Inflammatory macrophage (primary cell): ENCODE measurements at places on chromosomes 13 and 19.
A peak's percentile ranks its signal among the peaks of the same experiment; 100 is the strongest.

GRCh38 chr19:18214779-18215433 is 11.1 kb upstream of the RAB3A start:
- no peak for DNase-seq

- DNase-seq: peak; percentile 91
Observed at GRCh38 chr19:7267792-7268704, 26.2 kb downstream of the INSR start.

DNA sequence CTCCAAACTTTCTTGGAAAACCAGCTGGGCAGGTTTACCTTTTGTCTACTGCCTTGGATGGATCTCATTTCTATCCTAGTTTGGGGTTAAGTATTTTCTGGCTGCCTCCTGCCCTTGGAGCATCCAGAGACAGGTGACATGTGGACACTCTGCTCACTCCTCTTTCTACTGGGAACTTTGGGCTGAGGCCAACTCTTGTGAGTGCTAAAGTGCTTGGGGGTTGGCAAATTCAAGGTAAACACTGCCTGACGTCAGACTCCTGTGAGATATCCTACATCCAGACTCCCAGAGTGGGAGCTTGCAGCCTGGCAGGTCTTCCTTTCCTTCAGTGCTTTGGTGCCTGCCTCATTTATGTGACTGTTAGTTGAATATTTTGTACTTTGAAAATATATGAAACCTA is 388.1 kb downstream of the KCNRG start:
- no peak for DNase-seq

DNA sequence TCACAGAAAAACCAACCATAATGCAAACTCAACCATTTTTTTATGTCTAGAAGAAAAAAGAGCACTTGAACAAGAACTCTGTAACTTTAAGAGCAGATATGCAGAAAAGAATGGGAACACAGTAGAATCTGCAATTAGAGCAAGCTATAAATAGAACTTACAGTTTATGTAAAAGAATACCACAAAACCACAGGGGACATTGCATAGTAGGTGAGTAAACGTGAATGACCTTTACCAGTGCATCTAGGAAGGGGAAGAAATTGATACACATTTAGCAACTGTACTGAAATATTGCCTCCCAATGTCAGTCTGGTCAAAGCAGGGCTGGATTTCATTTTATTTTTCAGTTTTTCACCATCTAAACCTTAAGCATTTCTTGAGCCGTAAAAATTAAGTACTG is 242.2 kb upstream of the EDNRB start:
- peak; percentile 45 for DNase-seq

DNA sequence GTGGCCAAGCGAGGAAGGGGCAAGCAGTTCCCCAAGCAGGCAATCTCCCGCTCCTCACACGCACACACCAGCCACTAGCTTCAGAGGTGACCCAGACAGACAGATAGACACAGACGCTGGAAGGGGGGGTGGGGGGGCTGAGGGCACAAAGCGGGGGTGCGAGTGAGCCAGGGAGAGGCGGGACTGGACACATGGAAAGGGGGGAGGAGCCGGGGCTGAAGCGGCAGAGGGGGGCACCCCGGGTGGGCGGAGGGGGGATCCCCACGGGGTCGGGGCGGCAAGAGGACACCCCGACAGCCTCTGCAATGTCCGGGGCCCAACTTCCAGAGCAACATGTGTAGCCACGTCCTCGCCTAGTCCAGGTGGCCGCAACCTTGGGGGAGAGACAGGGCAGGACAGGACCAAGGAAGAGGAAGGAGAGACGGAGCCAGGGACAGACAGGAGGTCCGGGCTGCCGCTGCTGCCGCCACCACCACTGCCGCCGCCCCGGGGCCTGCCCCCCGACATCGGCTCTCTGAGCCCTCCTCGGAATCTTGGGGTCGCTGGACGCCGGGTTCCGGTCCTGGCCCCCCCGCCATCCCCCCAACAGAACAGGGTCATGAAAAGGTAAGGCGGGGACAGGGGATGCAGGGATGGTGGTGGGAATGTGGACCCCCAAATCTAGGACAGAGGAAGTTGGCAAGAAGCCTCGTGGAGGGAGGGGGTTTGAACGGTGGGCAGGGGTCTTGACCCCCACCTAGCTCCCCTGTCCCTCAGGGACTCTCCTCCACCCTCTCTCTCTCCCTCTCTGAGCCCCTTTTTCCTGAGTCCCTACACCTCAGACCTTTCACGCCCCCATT is 1.1 kb downstream of the GRIN2D start:
- no peak for DNase-seq

DNA sequence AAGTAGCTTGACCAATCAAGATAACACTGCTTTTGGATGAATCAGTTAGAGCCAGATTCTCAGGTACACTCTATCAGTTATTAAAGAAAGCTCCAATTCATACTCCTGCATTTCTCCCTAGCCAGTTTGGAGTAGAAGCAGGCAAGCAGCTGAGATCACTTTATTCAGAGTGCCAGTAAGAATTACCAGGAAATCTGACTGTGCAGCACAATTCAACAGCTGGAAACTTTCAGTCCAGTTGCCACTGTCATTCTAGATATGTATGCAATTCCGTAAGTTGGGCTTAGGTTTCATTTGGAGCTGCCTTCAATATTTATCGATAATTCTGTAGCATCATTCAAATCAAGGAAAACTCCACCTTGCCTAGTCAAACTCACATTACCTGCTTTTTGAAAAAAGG is 2625.6 kb upstream of the PCDH20 start:
- DNase-seq: no peak

DNA sequence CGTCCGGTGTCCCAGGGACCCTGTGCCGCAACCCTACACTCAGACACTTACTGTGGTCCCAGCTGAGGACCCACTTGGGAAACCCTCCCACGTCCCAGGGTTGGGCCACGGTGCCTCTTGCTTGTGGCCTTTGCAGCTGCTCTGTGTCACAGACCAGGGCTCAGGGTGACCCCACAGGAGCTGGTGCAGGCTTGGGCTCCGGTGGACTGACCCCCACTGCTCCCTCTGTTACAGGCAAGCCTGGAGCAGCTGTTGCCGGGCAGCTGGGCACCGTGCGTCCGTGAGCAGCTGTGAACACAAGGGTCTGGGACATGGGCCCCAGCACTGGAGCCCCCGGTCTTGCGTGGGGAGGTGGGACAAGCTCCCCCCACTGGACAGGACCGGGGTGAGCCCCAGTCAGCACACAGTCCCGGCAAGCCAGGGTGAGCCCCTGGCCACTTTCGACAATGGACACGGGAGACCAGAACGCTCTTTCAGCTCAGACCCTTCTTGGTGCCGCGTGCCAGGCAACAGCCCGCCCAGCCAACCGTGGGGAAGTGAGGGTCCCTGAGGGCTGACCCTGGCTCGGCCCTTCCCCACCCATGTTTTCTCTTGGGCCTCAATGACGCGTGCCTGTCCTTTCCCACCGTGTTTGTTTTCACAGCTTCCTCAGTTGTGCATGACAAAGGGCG is 65.7 kb upstream of the C13orf46 start:
- no peak for DNase-seq

DNA sequence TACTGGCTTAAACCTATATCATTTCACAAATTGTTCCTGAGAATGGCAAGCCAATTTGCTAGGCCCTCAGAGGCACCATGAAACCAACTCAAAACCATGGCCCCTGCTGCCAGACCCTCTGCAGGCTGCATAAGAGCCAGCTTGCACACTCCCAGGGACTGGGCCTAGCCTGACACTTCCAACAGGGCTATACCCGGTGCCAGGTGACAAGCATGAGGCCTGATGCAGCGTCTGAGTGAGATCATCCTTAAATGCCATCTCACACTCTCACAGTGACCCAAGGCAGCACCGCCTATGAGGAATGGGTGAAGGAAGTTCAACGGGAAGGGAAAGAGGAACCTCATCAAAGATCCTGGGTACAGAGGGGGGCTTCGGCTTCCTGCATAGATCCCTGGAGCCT is 65.6 kb downstream of the C13orf42 start:
- DNase-seq: peak; percentile 6

- no peak for DNase-seq
Observed at GRCh38 chr19:1967087-1967608, 26.2 kb downstream of the CSNK1G2 start.

- no peak for DNase-seq
Observed at GRCh38 chr13:94335761-94336526, 143.5 kb downstream of the DCT start.

DNA sequence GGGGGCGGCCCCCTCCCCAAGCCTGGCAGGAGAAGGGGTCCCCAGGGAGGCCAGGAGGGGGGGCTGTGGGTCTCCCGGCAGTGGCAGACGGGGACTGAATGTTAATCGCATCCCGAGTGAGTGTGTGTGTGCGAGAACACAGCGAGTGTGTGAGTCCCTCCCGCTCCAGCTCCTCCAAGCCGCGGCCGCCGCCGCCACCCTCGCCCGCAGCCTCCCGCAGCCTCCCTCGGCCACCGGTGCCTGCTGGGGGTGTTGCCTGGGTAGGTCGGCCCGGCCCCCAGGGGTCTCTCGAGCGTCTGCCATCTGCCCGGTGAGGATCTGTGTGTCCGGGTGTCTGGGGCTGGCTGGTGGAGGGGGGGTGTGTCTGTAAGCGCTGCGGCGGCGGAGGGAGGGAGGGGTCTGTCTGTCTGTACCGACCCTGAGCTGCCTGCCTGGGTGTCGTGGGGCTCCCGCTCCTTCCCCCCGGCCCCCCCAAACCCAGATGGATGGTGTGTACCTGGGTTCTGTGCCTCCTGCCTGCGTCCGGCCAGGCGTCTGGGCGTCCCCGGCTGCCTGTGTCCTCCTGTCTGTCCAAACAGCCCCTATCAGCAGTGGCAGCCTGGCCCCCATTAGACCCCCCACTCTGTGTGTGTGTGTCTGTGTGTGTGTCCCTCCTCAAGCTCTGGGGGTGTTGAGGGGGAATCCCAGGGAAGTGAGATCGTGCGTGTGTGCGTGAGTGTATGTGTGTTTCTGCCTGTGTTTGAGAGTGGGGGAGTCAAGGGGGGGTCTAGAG is at the start of gene GRIN2D:
Gene GRIN2D, plus strand, starts transcription at position 110 of the 772 bp plus-strand sequence. CDS start 4,725 bp downstream, outside the sequence.
- no peak for DNase-seq

DNA sequence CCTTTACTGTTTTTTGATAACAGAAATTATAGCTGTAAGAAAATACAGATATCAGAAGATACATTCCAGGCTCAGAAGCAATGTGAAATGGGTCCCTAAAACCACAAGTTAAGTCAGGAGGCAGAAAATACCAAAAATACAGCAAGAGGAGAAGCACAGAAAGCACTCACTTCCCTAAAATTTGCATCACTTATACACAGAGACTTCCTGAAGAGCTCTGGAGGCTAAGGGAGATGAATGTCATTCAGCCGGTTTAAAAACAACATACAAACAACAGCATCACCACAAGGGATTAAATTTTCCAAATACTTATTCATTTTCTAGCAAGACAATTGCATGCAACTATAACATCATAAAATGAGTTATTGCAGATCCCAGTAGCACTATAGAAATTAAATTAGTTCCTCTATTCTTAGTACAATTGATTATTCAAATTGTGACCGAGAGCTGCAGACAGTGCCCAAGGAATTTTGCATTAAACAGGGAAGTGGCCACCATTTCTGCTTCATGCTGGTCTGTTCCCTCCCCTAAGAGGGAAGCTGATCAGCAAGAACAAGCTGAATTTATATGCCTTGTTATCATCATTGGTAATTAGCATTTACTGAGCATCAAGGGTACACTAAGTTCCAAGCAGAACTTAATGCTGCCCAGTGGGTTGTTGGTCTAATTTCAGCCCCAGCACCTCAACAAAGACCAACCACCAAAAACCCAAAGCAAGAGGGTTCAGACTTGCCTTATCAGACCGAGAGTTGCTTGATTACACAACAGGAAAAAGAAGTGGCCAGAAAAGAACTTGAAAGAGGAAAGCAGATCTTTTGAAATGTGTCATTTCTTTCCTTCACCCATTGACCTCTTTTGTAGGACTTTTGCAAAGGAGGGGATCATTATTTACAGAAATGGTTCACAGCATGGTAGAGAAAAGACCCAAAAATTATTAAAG is 140.7 kb downstream of the KCTD12 start:
- peak; percentile 77 for DNase-seq

- no peak for DNase-seq
Observed at GRCh38 chr13:79674765-79675515, 194.0 kb downstream of the NDFIP2 start.

GRCh38 chr19:6402837-6403608 is 10.1 kb upstream of the GTF2F1 start:
- no peak for DNase-seq

DNA sequence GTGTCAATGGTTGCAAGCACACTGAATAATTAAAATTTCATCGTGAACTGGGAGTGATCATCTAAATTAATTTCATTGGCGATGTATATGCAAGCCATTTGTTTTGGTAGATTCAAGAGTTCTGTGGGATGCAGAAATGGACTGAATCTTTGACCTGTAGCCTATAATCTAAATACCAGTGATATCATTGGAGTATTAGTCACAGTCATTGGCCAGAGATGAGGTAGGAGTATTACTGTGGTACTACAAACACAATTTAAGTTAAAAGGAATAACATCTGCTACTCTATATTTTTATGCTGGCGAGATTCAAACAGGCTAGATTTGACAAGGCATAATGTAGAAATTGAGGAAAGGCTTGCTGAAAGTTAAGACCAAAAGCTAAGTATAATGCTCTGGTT is 14.0 kb downstream of the FRY start:
- no peak for DNase-seq

- no peak for DNase-seq
Observed at GRCh38 chr13:93017493-93018112, 209.0 kb upstream of the GPC6 start.

GRCh38 chr19:42629191-42629590 is 34.5 kb upstream of the CEACAM8 start:
- DNase-seq: peak; percentile 6

DNA sequence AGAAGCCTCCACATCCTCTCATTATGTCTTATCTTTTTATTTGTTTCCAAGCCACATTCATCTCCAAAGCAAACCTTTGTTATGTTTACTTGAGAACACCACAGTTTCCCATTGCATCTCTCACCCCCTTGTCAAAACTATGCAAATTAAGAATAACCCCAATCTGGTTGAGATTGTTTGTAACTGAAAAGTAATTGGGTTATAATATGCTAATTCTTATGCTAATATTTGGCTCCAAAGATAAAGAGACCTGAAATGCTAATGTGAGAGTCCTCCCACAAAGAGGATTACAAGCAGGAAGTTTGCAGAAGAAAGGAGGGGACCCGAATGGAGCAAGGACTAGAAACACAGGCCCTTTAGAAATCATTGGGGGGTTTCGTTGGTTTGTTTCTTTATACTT is 92.9 kb upstream of the UBL3 start:
- no peak for DNase-seq

DNA sequence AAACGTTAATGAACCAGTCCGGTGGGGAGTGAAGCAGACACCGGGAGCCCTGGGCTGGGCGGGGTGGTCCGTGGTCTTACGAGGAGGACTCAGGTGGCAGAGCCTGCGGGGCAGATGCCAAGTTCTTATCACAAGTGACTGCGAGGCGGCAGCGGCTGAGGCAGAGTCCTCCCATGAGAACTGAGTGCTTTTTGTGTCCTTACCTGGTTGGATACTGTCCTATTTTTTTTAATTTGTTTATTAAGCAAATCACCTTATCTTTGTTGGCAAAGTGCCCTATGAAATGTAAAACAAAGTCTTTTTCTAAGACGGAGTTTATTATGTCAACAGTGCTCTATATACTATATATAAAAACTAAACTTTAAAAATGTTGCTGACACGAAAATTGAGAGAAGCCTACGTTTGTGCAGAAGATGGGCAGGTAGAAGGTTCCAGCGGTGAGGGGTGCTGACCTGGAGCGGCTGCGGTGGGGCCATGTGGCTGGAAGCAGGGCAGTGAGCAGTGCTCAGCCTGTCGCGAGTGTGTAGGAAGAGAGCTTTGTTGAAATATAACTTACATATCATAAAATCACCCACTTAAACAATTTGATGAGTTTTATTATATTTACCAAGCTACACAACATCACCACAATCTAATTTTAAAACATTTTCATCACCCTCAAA is 82.2 kb downstream of the ATP11A start:
- DNase-seq: no peak
